ENCODE measurements at places on chromosomes 2 and 18.

DNA sequence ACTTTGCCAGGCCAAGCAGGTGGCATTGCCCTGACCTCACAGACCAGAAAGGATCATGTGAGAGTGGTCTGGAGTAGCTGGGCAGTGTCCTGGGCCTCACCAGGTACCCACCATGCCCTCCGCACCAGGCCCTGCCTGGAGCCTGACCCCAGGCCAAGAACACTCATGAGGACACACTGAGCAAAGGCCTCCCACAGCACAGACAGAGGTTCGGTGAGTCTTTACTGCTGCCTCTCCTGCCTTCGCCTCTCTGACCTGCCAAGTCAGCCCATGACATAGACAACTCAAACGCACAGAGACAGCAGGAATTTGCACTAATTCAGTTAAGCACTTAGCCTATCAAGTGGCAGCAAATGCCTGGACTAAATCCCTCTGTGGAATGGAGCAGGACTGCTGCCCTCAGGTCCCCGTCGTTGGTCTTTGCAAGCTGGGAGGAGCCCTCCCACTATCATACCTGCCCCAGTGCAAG lies 62.5 kb downstream of the RHOB start:
- DNase-seq = no peak

- DNase-seq = no peak
Observed at GRCh38 chr18:6842081-6842480, 112.6 kb downstream of the ARHGAP28 start.

GRCh38 chr2:232516551-232516950 lies 3.6 kb upstream of the PRSS56 start:
- no peak for DNase-seq

GRCh38 chr2:100643467-100643866 lies 80.7 kb downstream of the PDCL3 start:
- DNase-seq = no peak

GRCh38 chr2:50395605-50396297 lies 636.2 kb downstream of the NRXN1 start:
- DNase-seq = no peak

- no peak for DNase-seq
Observed at GRCh38 chr2:187834787-187835186, 280.6 kb upstream of the TFPI start.

Data from T1000 (cell line).